Amniotic stem cell (primary cell): ENCODE measurements at places on chromosomes 11 and 22.

DNA sequence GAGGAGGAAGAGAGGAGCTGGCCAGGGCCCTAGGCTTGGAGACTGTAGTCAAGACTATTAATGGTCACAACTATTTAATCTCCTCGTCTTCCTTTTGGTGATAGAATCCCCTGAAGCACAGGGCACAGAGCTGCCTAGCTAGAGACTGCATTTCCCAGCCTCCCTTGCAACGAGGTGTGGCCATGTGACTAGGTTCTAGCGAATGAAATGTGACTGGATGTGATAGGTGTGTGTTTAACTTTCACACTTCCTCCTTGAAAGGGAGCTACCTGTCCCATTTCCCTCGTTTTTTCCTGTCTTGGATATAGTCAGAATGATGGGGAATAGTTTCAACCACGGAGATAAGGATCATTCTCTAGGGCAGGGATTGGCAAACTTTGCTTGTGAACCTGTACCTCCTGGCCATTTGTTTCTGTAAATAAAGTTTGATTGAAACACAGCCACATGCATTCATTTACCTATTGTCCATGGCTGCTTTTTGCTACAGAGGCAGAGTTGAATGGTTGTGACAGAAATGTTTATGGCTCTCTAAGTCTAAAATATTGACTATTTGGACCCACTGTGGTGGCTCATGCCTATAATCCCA, 313.5 kb downstream of the MIAT start:
- no peak for DNase-seq

- DNase-seq: no peak
Measured at GRCh38 chr22:42808521-42808920, 48.6 kb downstream of the ARFGAP3 start.

DNA sequence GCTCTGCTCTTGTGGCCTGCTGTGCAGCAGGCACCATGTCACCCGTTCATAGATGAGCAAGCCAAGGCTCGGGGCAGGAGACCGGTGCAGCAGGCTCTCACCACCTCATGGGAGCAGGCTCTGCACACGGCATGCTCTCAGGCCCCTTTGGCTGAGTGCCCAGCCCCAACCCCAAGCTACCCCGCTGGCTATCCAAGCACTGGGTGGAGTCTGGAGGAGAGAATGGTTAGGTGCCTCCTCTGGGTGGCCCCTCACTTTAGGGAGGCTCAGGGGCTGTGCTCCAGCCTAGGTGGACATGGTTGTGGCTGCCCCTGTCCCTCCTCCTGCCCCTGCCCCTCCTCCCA, 199.9 kb downstream of the IGLL1 start:
- DNase-seq: no peak

GRCh38 chr11:119324189-119324588, 7.3 kb upstream of the MCAM start:
- DNase-seq: no peak

- no peak for DNase-seq
Measured at GRCh38 chr22:24498824-24499223, 3.7 kb downstream of the UPB1 start.

- no peak for DNase-seq
Measured at GRCh38 chr11:57648801-57649735, 644 bp downstream of the YPEL4 start.

DNA sequence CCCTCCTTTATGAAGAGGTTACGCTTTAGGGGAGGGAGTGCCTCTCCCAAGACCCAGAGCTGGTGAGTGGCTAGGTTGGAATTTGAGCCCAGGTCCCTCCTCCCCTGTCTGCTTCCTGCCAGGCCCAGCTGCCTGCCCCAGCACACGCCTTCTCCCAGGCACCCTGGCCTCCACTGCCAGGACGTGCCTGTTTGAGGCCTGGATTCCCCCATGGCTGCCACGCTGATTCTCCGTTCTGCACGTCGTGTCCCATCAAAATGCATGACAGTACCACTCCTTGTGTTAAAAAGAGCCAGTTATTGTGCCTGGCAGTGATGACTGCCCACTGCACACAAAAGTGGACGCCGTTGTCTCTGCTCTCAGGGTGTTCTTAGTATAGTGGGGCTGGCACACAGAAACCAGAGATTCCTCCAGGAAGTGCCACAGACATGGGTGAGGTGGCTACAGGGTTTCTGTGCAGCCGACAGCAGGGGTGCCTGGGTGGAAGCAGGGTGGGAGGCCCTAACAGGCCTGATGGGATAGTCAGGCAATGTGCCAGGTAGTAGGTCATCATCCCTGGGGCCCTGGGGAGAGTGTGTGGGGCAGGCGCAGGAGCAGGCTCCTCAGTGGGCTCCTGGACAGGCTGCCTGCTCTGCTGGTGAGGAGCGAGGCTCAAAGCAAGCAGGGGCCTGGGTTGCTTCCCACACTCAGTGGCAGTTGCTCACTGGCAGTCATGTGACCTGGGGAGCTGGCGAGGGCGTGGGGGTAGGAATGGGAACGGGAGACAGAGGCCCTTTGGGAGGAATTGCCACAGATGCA, 24.2 kb downstream of the MED15 start:
- peak; percentile 91 for DNase-seq

GRCh38 chr22:25019427-25020184, 67.1 kb downstream of the KIAA1671 start:
- no peak for DNase-seq

GRCh38 chr11:63589000-63589399, 25.2 kb downstream of the PLAAT3 start:
- DNase-seq: no peak

DNA sequence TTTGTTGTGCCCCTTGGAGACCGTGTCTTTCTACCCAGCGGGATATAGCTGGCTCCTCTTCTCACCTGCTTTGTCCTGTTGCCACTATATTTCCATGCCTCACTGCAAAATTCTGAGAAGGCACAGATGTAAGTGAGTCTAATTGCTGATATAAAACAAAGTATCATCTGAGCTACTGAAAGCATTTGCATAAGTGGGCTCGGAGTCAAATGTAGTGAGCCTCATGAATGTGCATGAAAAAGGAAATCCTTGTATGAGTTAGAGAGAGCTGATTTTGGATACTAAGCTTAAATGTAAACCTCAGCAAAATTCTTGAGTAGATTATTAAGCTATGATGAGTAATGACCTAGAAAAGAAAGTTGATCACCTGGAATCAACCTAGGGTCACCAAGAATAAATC, 13.9 kb downstream of the OVCH2 start:
- no peak for DNase-seq

DNA sequence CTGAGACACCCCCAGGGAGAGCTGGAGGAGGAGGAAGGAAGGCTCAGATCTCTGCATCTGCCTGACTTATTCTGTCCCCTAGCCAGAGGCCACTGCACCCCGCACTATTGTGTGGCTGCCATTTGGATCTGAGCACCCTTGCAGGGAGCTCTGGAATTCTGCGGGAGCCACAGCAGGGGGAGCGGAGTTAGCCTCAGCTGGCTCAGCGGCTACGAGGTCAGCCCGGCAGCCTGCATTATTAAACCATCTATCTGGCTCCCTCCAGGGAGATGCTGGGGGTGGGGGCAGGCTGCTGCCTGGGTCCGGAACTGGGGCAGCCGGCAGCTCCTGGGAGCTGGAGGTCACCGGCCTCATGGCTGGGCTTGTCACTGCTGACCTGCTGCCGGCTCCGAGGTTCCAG, 6.5 kb upstream of the ELFN2 start:
- DNase-seq: no peak

DNA sequence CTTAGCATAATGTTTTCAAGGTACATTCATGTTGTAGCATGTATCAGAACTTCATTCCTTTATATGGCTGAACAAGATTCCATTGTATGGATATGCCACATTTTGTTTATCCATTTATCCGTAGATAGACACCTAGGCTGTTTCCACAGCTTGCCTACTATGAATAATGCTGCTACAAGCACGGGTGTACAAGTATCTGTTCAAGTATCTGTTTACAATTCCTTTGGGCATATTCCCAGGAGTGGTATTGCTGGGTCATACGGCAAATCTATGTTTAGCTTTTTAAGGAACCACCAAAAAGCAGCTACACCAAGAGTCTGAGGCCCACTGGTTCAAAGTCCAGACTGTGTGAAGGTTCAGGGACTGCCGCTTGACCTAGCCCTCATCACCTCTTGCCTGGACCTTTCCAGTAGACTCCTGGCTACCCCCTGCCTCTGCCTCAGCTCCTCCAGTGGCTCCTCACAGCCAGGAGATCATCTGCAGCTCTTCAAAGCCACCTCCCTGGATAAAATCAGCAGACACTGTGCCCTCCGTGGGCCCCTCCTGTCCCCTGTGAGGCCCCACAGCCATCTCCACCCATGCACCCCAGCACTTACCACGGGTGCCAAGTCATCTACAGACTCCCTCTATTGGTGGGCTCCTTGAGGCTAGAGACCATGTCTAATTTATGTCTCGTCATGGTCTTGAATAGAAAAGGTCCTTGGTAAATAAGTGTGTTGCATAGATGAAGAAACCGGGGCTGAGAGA, 160.3 kb downstream of the MN1 start:
- no peak for DNase-seq

GRCh38 chr22:44442186-44442815, 55.7 kb downstream of the RTL6 start:
- DNase-seq: no peak

DNA sequence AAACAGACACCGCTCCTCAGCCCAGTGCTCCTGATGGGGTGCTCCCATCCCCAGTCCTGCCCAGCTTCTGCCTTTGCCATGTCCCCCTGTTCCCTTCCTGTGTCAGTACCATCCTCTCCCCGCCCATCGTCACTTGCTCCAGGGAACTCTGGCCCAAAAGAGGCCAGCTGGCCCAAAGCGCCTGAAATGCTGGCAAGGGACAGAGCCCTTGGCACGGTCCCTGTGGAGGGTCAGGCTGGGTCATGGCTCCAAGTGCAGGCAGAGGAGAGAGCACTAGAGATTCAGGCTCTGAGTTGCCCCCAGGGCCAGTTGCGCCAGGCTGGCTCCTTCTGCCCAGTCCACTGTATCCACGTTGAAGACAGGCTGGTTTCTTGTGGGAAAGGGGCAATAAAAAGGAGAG, 8.4 kb upstream of the HDHD5 start:
- DNase-seq: no peak

GRCh38 chr11:44002191-44003093, 45.3 kb upstream of the ACCSL start:
- no peak for DNase-seq

GRCh38 chr22:26892166-26893041, 235.0 kb downstream of the MIAT start:
- DNase-seq: no peak

- no peak for DNase-seq
Measured at GRCh38 chr22:48279461-48279756, 1517.0 kb downstream of the TBC1D22A start.

- DNase-seq: peak; percentile 52
Measured at GRCh38 chr11:61695917-61696316, 15.7 kb downstream of the DAGLA start.

DNA sequence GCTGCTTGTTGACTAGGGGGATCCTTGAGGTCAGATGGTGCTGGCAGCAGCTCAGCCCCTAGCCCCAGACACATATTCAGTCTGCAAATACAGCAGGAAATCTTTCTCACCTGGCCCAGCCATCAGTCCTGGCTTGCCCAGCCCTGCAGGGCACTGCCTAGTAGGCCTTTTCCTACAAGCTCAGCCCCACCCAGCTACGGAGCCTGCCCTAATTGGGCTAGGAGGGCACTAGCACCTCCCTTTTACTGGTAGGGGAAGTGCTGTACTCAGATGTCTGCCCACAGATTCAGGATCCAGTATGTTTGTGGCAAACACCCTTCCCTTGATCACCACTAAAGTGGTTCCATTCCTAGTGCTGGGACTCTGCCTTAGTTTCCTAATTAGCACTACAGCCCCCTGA, 257.1 kb upstream of the CADM1 start:
- no peak for DNase-seq

DNA sequence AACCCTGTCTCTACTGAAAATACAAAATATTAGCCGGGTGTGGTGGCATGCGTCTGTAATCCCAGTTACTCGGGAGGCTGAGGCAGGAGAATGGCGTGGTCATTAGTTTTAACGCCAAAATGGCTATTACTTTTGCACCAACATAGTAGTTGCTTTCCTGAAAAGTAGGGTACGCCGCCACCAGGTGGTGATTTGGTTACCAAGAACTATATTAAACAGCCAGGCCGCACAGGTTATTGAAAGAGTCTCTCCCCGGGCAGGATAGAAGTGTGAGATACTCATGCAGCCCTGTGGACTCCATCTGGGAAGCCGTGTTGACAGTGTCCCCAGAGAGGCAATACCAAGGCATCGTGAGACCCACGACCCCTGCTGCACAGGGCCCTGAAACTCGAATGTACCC, 24.6 kb upstream of the LRRC32 start:
- no peak for DNase-seq

DNA sequence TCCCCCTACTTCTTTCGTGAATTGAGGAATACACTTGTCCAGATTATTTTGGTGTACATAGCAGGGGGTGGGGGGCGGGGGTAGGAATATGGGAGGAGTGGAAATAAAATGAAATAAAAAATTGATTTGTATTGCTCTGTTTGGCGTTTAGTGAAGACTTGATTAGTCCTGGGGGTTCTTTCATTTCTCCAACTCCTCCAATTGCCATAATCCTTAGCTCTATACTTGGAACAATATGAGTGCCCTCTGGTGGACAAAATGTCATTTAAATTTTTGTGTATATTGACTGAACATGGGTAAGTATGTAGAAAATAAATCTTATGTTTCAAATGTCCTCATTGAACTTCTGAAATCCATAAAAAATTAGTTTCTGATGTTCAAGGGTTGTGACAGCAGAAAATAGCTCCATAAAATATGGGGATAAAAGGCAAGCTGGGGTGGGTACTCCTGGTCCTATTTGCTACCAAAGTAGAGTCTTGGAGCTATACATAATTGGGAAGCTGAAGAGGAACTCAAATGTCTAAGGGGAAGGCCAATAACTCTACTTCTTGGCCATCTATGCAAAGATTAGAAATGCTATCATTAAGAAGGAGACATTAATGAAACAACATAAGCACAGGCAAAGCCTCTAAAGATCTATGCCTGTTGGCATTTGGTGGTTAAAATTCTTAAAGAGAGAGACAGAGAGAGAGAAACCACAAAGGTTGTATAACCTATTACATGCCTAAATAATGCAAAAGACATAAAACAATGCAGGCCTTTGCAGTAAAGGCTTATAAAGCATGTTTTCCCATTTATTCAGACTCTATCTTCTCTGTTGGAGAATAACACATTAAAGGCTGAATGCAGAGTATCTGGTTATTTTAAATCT, 421.6 kb downstream of the METTL15 start:
- DNase-seq: peak; percentile 3

DNA sequence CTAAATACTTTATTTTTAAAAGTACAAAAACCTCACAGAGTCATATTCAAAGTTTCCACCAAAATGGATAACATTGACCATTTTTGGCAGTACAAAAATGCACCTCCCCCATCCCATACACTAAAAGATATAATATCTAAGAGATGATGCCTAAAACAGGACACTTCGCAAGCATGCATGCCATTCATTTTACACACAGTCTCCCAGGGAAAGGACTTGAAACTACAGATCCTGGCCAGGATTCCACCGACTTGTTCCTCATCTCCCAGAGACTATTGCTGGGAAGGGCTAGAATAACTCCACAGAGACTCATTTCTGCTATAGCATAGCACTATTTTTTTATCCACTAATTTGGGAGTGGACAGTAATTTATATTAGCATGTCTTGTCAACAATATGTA, 81.7 kb downstream of the MTNR1B start:
- peak; percentile 44 for DNase-seq
